ENCODE measurements at places on chromosomes 6 and 20.
A peak's percentile ranks its signal among the peaks of the same experiment; 100 is the strongest.

- DNase-seq = no peak
Observed at GRCh38 chr20:34978092-34978744, 22.6 kb downstream of the MYH7B start.

- no peak for DNase-seq
Observed at GRCh38 chr6:1729750-1730140, 120.0 kb downstream of the FOXC1 start.

- peak; percentile 34 for DNase-seq
Observed at GRCh38 chr6:27290065-27290849, 21.8 kb downstream of the POM121L2 start.

GRCh38 chr6:105620878-105621277 lies 218.0 kb upstream of the PREP start:
- DNase-seq = no peak

DNA sequence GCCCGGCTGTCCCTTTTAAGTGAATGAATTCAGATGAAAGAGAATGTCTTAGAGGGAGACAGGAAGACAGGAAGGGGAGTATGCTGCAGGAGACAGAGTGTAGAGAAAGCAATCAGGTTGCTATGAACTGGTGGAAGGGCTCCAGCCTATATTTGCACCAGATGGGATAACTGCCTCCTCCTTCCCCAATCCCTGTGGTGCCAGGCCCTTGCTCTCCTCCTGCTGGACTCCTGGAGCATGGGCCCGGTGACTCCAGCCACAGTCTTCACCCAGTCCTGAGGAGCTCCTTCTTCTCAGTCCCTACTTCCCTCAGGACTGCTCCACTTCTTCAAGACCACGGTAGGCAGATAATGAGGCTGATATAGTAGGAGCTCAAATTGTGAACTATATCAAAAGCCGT lies 91.8 kb downstream of the TMEM200A start:
- no peak for DNase-seq

- peak; percentile 65 for DNase-seq
Observed at GRCh38 chr6:154403788-154404187, 47.2 kb upstream of the IPCEF1 start.

- DNase-seq = peak; percentile 51
Observed at GRCh38 chr20:58852543-58853271, at the start of gene GNAS. TSS of gene GNAS (plus strand) at chr20:58852716.
